Activated naive CD8-positive, alpha-beta T cell treated with anti-CD3 and anti-CD28 coated beads for 36 hours (primary cell): ENCODE measurements at places on chromosomes 1 and 21.

- DNase-seq = no peak
These were observed 23.3 kb downstream of the SPOCD1 start for GRCh38 chr1:31792541-31792940.

DNA sequence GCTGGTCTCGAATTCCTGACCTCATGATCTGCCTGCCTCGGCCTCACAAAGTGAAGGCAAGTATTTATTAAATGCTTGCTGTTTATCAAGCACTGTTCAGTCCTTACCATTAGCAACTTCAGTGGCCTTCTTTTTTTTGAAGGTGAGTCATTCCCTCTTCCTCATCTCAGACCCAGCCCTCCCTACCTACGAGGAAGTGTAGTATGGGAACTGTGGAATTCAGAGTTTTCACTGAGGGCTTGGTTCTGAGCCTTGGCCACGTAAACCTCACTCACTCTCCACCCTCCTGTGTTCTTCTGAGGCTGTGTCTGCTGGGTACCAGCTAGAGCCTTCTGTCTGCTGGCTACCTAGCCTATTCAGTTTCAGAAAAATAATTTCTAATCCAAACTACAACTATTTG lies 218.3 kb upstream of the SGIP1 start:
- no peak for DNase-seq

- DNase-seq = no peak
These were observed 10.0 kb upstream of the KCNA10 start for GRCh38 chr1:110529011-110529410.

DNA sequence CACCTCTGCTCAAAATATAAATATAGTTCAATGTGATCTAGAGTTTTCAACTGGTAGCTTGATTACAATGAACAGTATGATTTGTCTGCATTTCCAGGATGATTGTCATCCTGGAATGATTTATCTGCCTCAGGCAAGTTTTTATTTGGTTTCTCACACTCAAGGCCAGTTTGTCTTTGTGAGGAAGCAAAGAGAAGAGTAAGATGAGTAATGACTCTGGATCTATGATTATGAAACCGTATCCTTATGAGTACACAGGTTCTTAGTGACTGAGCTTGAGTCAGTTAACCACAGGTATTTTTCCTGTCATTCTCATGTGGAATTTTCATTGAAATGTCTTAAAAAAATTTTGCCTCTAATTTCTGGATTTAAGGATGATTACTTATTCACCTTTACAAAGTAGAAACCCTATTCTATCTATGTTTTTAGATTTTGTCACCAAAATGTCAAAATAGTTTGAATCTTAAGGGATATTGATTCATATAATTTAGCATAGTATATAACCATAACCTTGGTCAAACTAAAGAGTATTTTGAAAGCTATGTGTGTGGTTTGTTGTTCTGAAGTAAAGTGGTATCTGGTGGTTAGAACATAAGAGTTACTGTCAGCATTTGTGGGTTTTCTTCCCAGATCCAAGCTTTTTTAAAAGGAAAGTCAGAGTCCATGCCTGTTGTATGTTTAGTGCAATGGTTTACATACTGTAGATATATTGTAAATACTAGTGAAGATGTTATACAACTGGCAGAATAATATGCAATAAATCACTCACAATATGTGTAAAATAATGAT lies 145.0 kb downstream of the RASAL2 start:
- no peak for DNase-seq

DNA sequence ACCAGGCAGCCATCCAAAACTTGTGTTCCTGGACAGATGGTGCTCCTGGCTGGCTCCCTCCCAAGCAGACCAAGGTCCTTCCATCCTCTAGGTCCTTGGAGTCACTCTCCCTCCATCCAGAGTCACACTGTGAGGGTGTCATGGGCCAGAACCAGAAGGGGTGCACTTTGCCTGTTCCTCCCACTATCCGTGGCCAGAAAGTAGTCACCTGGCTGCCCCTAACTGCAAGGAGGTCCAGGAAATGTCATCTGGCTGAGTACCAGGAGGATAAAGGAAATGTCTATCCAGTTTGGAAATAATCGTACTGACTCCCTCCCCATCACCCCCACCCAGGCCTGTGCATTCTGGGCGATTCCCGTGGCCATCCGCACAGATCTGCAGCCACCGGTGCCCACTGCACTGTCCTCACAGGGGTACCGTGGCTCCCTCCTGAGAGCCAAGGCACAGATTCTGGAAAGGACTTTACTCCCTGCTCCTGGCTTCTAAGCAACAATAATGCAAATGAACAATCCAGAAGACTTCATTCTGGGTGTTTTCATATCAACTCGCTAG lies 253.2 kb downstream of the NPHP4 start:
- no peak for DNase-seq

DNA sequence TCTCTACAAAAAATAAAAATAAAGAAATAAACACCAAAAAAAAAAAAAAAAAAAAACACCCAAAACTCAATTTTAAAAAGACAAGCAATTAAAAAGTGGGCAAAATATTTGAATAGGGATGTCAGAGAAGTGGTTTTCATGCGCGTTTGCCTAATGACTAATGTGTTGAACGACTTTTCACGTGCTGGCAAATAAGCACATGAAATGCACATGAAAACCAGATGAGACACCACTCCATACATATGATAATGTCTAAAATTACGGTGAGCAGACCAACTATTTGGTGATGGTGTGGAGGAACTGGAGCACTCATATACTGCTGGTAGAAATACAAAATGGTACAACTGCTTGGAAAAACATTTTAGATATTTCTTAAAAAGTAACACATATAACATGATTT lies 39.4 kb upstream of the UHMK1 start:
- DNase-seq = no peak
